ENCODE measurements at places on chromosomes 12 and 14.

- DNase-seq = no peak
Observed at GRCh38 chr12:79563021-79563740, 127.6 kb downstream of the PAWR start.

DNA sequence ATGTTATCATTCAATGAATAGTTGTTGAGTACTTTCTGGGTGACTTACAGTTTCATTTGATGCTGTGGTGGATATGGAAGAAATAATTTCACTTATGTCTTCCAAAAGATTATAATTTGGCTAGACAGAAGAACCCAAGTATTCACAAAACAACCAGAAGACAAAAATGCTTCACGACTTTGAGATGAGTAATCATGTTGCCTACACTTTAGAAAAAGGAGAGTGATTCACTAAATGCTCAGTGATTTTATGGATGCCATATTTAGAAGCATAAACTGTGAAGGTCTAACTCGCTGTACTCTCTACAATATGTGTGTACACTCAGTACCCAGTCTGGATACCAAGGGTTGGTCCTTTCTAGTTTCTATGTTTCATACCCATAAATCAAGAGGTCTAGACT, 101.3 kb upstream of the E2F7 start:
- no peak for DNase-seq

DNA sequence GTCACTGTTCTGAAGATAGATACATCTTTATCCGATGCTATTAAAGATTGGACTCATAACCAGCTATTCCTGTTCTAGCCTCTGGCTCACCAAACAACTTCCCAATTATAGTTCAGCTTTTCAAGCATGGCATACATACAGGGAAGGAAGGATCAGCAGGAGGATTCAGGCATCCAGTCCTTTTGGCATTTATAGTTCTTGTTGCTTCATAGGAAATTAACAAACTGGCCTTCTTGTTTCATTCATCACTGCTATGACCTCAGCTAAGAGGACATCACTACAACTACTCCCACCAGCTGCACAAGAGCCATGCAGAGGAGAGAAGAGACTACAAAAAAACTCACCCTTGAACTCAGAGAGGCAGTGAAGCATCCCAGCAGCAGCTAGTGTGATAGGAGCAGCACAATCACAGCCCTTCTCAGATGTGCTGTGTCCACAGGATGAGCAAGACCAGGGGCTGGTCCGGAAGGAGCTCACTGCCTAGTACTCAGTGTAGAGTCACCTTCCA, 100.5 kb downstream of the SPTSSA start:
- DNase-seq = no peak

GRCh38 chr12:100239589-100239988, 27.3 kb downstream of the DEPDC4 start:
- DNase-seq = no peak

DNA sequence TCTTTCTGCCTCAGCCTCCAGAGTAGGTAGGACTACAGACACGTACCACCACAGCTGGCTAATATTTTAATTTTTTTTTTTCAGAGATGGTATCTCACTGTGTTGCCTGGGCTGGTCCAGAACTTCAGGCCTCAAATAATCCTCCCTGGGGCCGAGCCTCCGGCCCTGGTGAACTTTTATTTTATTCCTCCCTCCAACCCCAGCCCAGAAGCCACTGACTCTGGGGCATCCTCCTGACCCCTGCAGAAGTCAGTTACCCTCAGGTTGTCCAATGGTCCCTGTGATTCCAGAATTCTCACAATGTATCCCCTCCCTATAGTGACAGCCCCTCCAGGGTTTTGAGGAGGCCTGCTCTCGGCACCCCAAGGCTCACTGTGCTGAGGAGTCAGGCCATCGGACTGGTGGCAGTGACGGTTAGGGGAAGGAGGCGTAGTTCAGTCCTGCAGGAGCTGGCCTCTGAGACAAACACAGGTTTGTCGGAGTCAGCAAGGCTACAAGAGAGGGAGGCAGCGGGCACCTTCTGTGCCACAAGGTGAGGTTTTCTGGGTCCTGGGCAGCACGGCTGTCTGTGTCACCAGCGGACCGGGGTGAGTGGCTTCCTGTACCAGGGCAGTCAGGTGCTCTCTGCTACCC, 19.4 kb upstream of the FIGNL2 start:
- DNase-seq = no peak

GRCh38 chr14:89420502-89420901, 3.5 kb upstream of the FOXN3 start:
- DNase-seq = no peak

- no peak for DNase-seq
Observed at GRCh38 chr14:96071561-96071960, 32.4 kb downstream of the C14orf132 start.

DNA sequence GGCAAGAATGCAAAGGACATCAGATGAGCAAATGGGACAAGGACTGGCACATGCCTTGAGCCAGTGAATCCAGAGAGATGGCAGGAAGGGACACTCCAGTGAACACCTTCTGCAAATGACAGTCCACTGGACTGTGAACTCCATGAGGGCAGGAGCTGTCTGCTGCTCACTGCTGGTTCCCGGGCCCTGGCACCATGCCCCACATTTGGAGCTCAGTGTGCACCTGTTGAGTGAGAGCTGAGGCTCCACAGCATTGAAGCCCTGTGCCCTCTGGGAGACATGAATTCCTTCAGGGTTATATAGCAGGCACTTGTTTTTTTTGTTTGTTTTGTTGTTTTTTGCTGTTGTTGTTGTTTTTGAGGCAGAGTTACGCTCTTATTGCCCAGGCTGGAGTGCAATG, 13.1 kb downstream of the PRIMA1 start:
- DNase-seq = no peak

DNA sequence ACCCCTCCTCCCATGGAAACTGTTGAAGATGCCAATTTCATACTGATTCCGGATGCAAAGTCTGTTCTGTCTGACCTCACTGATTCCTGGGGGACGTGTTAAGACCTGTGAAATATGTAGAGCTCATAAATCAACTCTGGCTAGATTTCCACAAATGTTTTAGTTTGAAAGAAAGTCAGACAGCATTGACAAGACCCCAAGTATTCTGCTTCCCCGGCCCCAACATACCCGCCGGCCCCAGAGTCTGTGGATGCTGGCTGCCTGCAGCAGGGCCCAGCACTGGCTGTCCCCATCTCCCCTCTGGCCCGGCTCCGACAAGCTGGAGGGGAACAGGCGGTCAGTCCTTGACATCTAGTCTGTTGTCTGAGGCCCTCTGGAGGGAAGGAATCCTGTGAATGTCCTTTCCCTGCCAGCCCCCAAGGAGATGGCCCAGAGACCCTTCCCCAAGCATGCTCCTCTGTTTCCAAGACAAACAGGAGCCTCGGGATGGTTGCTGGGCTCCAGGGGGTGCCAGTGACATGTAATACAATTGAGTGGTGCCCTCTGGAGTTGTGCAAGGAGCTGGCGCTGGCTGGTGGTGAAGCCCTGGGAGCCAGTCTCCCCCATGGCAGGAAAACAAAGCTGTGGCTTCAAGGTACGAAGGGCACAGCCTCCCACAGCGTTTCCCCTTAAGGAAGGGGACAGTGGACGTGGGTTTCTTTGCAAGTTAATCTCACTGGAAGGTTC, 22.3 kb downstream of the FBLN5 start:
- DNase-seq = no peak

GRCh38 chr12:19431407-19432308, 7.6 kb upstream of the AEBP2 start:
- no peak for DNase-seq

DNA sequence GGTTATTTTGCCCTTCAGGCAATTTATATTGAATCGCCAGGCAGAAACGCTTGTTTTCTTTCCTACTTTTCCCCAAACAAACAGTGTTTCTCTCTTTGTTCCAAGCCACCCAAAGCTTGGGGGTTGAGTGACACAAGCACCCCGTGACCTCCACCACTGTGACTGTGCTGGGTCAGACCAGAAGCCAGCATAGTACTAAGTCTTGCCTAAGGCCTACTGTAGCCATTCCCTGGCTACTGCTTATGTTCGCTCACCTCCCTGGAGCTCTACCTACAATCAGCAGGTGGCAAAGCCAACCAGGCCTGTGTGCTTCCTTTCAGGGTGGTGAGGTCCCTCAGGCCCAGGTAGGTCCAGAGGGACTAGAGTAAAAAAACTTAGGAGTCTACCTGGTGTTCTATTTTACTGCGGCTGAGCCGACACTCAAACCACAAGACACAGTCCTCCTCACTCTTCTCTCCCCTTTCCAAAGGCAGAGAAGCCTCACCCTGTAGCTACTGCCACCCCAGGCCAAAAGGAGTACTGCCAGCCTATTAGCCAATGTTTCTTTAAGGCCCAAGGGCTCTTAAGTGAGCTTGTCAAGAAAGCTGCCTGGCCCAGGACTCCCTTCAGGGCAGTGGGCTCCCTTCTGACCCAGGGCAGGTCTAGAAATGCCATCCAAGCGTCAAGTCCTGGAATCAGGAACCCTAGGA, 411.8 kb upstream of the MIS18BP1 start:
- DNase-seq = no peak

DNA sequence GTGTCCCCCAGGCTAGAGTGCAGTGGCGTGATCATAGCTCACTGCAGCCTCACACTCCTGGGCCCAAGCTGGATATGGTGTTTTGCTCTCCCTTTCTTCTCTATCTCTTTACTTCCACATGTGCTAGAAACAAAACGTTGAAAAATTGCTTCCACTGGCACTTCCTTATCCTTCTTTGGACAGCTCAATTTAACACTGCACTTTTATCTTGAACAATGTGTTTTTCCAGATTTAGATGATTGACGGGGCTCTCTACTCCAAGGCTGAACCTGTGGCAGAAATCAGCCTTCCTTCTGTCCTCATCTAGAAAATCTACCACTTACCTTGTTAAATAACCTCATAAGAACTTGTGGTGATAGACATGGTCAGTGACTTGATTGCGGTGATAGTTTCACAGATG, 165.1 kb downstream of the DAD1 start:
- no peak for DNase-seq

- DNase-seq = no peak
Observed at GRCh38 chr14:29310757-29311156, 544.2 kb downstream of the FOXG1 start.

- DNase-seq = no peak
Observed at GRCh38 chr14:69711065-69711464, 55.9 kb upstream of the SRSF5 start.

DNA sequence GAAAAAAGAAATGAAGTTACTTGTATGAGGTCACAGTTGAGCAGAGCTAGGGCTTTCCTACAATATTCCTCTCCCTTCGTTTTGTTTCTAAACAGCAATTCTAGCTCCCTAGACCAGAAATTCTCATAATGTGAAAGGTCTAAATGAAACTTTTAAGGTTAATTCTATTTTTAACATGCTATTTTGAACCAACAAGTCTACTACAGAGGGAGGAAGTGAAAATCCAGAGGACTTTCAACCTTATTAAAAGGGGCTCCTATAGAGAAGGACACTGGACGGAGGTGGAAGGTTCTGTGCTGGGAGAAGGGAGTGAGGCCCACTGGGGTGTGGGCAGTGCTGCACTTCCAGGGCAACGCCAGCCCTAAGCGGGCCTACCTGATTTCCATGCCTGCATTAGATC, 13.4 kb downstream of the GSG1 start:
- no peak for DNase-seq

GRCh38 chr12:104306943-104307654, 3.6 kb downstream of the EID3 start:
- no peak for DNase-seq

DNA sequence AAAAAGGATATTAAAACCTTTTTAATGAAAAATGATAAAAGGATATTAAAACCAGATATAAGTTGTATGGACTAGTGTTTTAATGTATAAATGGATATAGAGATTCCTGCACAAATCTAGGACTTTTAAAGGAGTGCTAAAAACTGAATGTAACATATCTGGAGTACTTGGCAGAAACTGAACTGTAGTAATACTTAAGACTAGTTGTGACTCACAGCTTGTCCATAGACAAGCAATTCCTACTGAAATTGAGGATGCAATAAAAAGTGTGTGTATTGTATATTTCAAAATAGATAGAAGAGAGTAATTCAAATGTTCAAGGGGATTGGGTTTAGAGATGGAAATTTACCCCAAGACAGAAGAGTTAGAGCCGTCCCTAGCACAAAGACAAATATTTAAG, 59.6 kb downstream of the FBXO33 start:
- no peak for DNase-seq

- DNase-seq = no peak
Observed at GRCh38 chr12:127785540-127785939, 481.4 kb upstream of the TMEM132C start.

DNA sequence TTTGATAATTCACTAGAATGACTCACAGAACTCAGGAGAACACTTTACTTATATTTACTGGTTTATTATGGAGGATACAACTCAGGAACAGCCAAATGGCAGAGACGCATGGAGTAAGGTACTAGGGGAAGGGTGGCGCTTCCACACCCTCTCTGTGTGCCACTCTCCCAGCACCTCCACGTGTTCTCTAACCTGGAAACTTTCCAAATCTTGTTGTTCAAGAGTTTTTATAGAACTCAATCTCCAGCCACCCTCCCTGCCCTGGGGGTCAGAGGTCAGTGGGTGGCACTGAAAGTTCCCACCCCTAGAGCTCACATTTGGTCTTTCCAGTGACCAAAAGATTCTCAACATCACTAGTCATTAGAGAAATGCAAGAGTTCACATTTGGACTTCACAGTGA, 13.2 kb downstream of the TRIM9 start:
- no peak for DNase-seq

GRCh38 chr14:21518725-21519124, 7.4 kb downstream of the SALL2 start:
- no peak for DNase-seq

DNA sequence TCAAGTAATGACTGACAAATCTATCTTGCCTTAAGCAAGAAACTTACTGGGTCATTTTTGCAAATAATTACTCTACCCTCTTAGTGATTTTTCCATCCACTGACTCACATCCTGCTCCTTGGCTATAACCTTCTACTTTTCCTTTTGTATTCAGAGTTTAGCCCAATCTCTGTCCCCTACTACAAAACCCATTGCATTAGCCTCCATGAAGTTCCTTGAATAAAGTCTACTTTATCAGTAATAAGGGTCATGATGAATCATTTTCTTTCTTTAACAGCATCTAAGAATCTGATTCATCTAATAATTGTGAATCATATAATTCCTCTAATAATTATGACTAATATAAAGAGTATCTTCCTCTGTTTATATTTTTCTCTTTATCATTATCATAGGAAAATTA, 132.6 kb downstream of the NTS start:
- DNase-seq = no peak

GRCh38 chr14:34826661-34827060, 48.5 kb downstream of the BAZ1A start:
- DNase-seq = no peak

GRCh38 chr12:45292486-45293195, 76.7 kb downstream of the ANO6 start:
- no peak for DNase-seq

DNA sequence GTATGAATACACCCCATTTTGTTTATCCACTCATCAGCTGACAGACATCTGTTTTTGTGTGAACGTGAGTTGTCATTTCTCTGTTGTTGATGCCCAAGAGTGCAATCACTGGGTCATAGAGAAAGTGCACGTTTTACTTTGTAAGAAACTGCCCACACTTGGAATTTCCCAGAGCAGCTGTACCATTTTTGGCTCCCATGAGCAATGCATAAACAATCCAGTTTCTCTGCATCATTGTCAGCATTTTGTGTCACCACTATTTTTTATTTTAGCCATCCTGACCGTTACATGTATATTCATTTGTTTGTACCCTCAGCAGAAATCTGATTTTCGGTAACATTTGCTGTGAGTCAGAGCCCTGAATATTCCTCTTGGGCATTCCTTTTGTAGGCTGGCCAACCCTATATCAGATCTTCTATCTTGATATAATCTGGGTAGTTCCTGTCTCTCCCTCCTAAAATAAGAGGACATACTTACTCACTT, 62.7 kb downstream of the RBM19 start:
- no peak for DNase-seq
